ENCODE measurements at places on chromosomes 1 and 21.

- no peak for DNase-seq
Measured at GRCh38 chr1:180498594-180498993, 3.8 kb downstream of the ACBD6 start.

DNA sequence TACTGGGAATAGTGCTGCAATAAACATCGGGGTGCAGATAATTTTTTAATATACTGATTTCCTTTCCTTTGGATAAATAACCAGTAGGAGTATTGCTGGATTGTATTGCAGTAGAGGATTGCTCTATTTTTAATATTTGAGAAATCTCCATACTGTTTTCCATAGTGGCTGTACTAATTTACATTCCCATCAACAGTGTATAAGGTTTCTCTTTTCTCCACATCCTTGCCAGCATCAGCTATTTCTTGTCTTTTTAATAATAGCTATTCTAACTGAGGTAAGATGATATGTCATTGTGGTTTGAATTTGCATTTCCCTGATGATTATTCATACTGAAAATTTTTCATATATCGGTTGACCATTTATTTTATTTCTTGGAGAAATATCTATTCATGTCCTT, 31.1 kb downstream of the GJA5 start:
- no peak for DNase-seq

DNA sequence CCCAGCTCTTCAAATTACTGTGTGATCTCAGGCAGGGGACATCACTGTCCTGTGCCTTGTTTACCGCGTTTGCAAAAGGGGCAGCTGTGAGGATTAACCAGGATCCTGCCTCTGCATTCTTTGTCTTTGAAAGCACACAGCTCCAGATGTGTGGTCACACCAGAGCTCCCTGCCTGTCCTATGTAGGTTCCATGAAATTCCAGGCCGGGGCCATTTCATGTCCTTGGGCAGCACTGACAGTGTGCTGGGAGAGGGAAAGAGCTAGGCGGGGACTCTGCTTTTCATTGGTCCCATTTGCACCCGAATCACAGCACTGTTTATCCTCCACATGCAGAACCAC, 42.2 kb upstream of the SELENON start:
- DNase-seq: no peak

- DNase-seq: no peak
Measured at GRCh38 chr1:15858069-15858670, 10.7 kb downstream of the SPEN start.

- no peak for DNase-seq
Measured at GRCh38 chr1:244209955-244210354, 158.9 kb downstream of the ZBTB18 start.

DNA sequence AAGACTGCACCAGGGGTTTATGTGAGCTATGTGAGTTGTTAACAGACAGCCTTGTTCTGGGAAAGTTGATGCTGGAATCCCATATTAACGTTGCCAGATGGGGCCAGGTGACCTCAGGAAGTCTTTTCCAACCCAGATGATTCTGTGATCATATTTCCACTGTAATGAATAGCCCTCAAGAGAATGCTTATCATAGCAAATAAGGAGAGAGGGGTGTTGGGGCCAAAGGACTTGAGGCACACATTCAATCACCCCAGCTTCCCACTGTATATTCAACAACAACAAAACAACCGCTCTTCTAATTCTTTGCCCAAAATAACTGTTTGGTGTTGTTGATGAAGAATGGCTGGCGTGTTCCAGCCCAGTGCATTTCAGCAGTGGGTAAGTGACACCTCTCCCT, 14.1 kb downstream of the ZNF697 start:
- no peak for DNase-seq

DNA sequence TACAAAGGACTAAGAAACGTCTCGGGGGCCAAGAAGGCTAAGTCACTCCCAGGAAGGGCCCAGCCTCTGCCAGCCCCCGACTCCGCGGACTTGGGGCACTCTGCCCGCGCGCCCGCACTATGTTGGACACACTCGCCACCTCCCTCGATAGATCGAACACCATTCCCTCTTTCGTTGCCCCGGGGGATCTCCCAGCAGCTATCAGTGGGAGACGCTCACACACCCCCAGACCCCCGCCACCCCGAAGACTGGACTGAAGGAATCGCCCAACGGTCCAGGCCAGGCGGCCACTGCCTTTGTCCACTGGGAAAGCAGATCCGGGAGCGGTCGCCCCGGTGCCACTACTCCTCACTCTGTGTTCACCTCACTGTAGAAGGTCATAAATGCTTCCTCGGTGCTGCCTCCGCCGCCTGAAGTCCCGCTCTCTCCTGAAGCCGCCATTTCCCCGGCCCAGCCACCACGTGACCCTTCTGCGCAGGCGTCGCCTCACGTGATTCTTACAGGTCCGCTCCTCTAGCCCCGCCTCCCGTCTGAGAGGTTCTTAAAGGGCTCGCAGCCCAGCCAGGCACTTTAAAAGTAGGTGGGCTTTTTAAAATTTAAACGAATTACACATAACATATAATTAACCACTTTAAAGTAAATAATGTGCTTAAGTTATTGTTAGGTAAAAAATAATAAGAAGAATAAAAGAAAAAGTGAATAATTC, at the start of gene DNAJC8:
Gene DNAJC8 (minus strand): TSS at position 472 of the 706 bp plus-strand sequence. CDS start 31 bp downstream, at position 441.
- DNase-seq: peak; percentile 94

- DNase-seq: no peak
Measured at GRCh38 chr1:87513966-87514660, 185.4 kb downstream of the LMO4 start.

DNA sequence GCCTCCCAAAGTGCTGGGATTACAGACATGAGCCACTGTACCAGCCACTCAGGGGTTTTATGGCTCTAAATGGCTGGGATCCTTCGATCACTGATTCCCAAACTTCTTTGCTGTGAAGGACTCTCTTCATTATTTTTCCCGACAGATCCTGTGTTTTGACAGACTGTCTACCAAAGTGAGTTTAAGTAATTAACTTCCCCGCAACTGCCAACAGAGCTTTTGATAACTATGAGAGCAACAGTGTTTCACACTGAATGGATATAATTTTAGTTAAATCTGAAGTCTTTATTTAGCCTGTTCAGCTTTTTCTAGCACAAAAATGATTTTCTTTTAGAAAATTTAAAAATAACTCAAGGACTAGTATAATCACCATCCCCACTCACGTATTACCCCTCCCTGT, 12.6 kb upstream of the RABIF start:
- DNase-seq: no peak

- no peak for DNase-seq
Measured at GRCh38 chr1:48223366-48224240, 1.1 kb downstream of the SLC5A9 start.

- no peak for DNase-seq
Measured at GRCh38 chr21:14598065-14598464, 52.0 kb upstream of the SAMSN1 start.

DNA sequence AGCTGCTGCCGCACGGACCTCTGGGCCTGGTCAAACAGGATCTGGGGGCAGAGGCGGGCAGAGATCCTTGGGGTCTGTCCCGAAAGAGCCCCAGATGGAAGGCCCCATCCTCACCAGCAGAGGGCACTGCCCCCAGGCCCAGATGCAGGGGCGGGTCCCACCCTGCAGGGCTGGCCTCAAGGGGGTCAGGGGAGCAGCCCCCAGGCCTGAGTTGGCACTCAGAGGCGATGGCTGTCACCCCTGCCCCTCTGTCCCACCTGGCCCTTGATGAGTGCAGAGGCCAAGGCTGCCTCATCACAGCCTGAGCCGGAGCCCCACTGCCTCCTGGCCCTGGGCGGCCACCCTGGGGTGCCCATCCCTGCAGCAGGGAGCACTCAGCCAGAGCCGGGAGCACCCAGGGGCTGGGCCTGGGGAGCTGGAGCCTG, 5.7 kb downstream of the ACAP3 start:
- peak; percentile 21 for DNase-seq

- DNase-seq: no peak
Measured at GRCh38 chr1:164773102-164773501, 214.1 kb downstream of the PBX1 start.

- DNase-seq: peak; percentile 76
Measured at GRCh38 chr1:25030674-25031589, 100.9 kb upstream of the RUNX3 start.

DNA sequence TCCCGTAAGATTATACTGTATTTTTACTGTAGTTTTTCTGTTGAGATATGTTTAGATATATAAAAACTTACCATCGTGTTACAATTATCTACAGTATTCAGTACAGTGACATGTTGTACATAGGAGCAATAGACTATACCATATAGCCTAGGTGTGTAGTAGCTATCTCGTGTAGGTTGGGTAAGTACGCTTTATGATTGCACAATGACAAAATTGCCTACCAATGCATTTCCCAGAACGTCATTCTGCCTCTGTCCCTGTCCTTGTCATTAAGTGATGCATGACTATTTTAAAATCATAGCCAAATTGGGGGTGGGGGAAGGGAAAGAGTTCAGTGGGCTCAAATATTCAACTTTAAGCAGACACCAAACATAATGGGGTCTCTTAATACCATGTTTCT, 233.8 kb upstream of the TMEM51 start:
- no peak for DNase-seq

DNA sequence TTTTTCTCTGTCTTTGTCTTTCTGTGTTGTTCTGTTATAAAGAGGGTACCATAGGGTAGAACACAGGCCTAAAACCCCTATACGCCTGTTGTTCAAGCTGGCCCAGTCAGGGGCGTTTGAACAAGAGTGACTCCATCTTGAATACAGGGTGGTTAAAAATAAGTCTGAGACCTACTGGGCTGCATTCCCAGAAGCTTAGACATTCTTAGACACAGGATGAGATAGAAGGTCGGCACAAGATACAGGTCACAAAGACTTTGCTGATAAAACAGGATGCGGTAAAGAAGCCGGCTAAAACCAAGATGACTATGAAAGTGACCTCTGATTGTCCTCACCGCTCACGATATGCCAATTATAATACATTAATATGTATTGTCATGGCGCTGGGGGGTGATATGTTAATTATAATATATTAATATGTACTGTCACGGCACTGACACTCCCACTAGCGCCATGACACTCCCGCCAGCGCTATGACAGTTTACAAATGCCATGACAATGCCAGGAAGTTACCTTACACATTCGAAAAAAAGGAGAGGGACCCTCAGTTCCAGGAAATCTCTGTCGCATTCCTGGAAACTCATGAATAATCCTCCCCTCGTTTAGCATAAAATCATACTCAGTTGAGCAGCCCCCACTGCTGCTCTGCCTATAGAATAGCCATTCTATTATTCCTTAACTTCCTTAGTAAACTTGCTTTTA, 58.5 kb upstream of the KLHDC7A start:
- no peak for DNase-seq
